Stimulated activated CD8-positive, alpha-beta memory T cell treated with anti-CD3 and anti-CD28 coated beads, Interleukin-2, amount 100 ng/mL, for 1 hour (primary cell): ENCODE measurements at places on chromosomes 7 and 10.

DNA sequence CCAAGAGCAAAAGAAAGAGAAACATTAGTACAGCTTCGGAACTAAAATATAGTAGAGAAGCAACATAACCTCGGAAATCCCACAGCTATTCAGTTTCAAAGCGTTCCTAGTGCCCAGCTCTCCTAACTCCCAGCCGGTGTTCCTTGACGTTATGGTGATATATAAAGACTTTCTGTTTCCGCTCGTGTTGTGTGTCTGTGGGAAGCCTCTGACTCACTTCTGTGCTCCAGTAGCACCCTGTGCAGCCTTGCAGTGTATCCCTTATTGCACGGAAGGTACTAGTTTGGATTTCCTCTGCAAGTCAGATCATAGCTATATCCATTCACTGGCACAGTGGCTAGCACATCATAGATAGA lies 535 bp downstream of the ASAH2B start:
- DNase-seq: no peak

DNA sequence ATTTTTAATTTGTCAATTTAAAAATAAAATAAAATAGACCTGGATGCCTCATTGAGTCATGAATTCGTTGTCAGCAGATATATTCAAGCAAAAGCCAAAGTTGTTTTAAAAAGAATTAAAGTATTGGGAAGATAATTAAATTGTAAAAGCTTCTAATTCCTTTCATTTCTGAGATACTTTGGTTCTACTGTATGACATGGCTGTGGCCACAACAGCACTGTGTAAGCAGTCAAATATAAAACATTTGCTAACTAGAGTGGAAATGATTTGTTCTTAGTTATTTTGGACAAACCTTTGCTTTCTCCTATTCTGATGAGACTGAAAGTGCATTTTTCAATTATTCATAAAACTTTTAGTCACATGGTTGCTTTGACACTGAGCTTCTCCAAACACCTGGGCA lies 143.6 kb upstream of the FAM13C start:
- DNase-seq: no peak

GRCh38 chr10:31582365-31583052 lies 263.5 kb downstream of the ZEB1 start:
- no peak for DNase-seq

GRCh38 chr10:16518822-16519221 lies 2.9 kb downstream of the C1QL3 start:
- no peak for DNase-seq

GRCh38 chr7:43624156-43624555 lies 41.2 kb downstream of the STK17A start:
- no peak for DNase-seq

- DNase-seq: no peak
Measured at GRCh38 chr10:112792487-112793201, 157.4 kb upstream of the TCF7L2 start.

DNA sequence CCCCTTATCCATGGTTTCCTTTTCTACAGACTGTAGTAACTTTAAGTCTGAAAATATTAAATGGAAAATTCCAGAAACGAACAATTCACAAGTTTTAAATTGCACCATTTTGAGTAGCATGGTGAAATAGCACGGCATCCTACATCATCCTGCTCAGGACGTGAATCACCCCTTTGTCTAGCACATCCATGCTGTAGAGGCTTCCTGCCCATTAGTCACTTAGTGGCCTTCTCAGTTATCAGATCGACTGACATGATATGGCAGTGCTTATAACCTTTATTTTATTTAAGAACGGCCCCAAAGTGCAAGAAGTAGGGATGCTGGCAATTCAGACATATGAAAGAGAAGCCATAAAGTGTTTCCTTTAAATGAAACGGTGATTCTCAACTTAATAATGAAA lies 82.7 kb downstream of the CPXM2 start:
- DNase-seq: no peak

DNA sequence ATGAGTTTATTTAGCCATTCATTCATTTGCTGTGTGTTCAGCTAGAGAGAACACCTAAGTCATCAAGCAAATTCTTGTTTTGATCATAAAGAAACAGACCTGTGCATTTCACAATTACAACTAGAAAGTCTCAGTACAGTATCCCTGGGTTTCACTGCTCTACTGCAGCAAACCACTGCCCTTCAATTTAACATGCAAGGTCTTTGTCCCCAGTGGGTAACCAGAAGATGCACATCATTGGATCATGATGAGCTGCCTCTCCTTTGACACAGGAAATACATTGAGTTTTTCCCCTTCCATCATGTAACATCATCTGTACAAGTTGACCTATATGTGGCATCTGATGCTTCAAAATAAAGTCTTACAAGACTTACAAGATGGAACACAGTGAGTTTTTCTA lies 70.5 kb upstream of the MRLN start:
- DNase-seq: no peak

DNA sequence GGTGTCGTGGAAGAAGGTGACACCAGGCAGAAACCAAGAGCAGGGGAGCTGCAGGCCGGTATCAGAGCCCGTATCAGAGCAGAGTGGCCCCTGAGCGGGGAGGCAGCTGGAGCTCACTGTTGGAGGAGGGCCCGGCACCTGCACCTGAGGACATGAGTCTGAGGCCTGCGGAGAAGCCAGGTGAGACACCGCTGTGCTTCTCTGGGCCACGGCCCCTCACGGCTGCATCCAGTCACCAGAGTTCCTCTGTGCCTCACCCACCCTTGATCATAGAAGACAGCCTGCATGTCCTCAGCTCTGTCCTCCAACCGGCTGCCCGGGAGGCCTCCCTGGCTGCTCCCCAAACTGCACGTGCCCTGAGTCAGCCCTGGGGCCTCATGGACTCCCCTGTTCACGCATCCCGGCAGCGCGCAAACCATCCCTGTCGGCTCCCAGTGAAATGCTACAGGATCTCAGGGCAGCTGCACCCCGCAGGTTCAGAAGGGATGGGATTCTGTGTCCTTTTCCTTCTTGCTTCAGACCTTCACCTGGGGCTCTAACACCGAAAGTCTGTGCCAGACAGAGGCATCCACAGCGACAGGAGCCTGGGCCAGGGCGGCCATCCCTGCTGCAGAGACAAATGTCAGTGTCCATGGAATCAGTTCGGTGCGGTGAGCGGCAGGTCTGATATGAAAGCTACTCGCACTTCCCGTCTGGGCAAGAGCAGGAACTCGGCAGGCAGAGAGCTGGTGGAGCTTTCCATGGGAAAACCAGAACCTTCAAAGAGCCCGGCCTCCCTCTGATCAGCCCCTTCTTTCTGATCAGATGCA lies 111.9 kb upstream of the FAM20C start:
- DNase-seq: no peak
